ENCODE measurements at places on chromosomes 3 and 15.

DNA sequence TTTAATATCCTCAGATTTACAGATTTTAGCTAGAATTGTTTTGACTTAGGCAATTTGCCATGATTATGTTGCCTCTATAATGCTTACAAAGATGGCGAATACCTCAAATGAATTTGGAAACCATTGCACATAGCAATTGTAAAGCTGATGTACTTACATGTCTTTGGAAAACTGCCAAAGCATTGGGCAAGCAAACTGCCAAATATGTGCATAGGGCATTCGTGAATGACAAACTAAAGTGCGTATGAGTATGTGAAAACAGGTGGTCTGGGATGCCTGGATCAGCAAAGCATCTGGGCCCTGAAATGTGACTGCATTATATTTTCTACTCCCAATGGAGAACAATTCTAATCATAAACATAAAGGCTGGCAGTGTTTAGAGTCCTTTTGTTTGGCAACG lies 445.3 kb upstream of the ROBO1 start:
- DNase-seq: no peak

DNA sequence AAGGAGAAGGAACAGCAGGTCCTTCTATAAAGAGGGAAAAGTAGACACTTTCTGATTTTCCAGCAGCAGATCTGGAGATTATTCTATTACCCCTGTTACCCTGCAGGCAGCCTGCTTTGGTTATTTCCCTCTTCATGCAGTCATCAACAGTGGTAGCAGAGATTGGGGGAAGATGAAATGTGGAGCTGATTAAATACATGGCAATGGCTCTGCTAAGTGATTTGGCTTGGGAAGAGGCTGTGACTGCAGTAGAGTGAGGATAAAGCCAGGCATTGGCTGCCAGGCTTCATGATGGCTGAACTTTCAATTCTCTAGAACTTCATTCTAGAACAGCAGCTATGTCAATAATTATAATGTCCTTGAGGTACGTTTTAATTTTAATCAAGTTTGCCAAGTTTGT lies 29.1 kb downstream of the PTX3 start:
- DNase-seq: no peak

DNA sequence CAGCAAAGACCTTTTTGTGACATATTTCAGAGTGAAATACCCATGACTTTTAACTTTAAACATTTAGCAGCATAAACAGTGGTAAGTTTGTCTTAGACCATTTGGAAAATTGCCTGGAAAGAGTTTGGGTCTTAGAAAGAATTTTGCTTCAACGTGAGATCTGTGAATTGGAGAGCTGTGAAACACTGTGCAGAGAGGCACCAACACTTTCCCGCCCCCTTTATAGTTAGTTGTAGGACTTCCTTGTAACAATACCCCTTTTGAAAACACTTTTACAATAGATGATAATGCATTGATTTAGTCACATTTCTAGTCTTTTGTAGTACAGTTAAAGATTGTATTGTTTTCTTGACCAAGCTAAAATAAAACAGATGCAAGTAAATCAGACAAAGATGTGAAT lies 43.5 kb upstream of the MBNL1 start:
- DNase-seq: no peak

- DNase-seq: no peak
These were observed 24.8 kb upstream of the RBP1 start for GRCh38 chr3:139564294-139564861.

- no peak for DNase-seq
These were observed 73.3 kb upstream of the ATP13A5 start for GRCh38 chr3:193451902-193452301.

DNA sequence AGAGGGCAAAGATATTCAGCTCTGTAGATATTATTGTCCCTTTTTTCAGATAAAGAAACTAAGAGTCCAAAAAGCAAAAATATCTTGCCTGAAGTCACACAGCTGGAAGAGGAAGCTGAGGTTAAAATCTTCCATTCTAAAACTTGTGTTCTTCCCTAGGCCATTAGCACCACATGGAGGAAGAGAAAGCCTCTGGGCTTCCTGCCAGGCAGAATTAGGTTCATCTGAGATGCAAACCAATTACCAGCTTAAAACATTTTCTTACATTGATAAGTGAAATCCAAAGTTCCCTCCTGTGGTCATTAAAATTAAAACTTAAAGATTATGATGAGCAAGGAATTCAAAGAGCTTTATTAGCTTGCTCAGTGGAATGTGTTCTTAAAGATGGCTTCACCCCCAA lies 235.3 kb upstream of the SETMAR start:
- DNase-seq: no peak
